Activated naive CD4-positive, alpha-beta T cell treated with anti-CD3 and anti-CD28 coated beads for 36 hours (primary cell): ENCODE measurements at places on chromosomes 5 and 9. TPM values are rescaled to one million over a fixed set of nuclear protein-coding genes. Genes with fewer than 3 reads are reported as not detected.

DNA sequence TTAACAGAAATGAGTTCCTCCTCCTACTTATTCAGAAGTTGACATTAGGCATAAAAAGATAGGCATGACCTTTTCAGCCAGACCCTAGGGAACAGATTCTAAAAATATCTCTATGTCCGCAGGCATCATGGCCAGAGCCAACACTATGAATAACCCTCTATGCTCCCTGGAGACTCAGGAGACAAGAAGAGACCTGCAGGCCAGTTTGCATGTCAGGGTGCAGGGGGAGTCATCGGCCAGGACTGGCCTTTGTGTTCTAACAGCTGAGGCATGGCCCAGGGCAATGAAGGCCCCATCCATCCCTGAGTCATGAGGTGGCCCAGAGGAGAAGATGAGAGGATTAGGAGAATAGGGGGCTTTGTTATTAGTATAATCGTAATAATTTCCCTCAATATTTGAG, 93.8 kb downstream of the TMEM215 start:
- DNase-seq: no peak

GRCh38 chr5:126763371-126763770, 13.6 kb upstream of the LMNB1 start:
- no peak for DNase-seq

DNA sequence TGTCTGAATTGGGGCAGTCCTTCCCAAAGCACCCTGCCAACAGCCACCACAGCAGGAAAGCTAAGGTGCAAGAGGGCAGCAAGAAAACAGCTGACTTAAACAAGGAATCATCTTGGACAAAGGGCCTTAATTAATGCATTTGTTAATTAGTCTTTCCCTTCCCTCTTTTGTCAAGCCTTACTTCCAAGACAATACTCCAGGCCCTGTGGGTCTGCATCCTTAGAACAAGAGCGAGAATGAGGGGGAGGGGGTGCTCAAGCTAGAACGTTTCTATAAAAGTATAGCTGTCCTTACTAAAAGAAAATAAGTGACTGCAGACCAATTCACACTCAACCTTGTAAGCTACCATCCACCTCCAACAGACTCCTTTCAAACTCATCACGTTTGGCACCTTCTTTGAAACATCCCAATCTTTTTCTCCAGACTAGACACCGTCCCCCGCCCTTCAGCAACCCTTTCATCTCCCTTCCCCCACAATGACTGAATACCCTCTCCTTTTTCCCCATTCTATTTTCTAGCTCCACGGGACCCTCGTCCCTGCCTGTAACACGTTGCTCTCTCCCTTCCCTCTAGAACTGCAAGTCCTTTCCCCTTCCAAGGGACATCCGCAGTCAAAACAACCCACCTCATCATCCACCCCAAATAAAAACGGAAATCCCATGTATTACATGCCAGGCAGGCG, 85.7 kb upstream of the RNF38 start:
- DNase-seq: no peak

DNA sequence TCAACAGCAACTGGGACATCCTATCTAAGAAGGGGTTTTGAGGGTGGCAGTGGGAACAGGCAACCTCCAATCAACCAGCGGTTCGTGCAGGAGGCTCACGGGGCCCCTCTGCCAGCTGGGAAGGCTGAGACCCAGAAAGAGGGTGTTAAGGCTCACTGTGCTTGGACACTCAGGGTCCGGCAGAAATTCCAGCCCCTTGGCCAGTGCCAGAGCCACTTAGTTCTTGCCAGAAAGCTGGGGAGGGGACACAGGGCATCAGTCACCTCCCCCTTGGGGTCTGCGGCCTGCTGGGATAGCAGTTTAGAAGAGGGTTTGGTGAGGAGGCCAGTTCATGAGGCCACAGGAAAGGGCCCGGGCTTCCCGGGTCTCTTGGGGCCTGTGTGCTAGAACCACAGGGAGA, 20.5 kb downstream of the ADGRD2 start:
- DNase-seq: no peak

DNA sequence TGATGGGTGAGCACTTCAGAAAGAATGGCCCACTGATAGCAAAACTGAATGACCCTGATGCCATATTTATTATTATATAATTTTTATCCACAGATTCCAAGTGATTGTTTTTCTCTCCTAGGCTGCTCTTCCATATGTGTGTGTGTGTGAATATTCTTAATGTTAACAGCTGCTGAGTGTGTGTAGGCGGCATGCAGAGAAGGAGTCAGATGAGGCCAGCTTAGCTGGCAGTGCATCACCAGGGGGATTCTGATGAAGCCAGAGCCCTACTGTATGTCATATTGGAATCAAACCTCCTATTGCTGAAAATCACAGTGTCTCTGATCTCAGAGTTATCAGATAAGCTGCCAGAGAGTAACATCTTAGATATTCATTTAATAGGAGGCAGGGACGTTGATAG, 177.1 kb downstream of the DMAC1 start:
- no peak for DNase-seq

DNA sequence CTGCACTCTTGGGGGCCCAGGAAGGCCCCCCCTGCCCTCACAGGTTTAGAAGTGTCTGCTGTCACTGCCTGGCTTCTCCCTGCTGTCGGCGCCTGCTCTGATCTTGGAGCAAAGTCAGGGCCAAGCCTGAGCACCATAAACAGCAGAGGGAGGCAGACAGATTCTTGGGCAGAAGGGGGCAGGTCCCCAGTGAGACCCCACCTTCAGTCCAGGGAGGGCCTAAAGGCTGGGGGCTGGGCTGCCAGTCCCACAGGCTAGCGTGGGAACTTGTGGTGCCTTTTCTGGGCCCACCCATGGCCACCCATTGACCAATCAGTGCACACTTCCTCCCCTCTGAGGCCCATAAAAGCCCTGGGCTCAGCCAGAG, 124.0 kb downstream of the OLFM1 start:
- DNase-seq: no peak

DIRAS2 gene
- not detected for total RNA-seq

ASPN gene
- not detected for total RNA-seq

- no peak for DNase-seq
These were observed 62.8 kb downstream of the ERBIN start for GRCh38 chr5:65989158-65989557.

DNA sequence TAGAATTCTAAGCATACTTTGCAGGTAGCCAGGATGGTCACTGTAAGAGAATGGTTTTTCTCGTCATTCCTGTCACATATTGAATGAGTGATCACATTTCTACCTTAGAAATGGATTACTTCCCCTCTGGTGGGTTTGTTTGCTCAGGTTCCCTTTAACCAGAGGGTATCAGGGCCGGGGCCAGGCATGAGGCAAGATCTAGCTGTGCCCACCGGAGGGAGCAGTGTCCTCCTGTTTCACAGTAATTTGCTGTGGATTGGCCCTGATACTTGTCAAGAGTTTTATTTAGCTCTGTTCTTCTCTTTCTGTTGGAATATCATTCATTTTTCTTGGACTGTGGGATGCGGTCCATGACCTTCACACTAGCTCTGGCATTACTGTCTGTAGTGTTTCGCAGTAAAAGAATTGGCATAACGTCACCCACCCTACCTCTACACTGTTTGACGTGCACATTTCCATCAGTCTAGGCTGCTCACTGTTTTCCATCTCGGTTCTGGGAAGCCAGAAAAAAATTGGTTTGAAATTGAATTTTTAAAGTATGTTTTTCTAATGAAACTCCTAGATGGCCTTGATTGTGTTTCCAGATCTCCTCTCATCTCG, 42.4 kb upstream of the ZBED3 start:
- peak; percentile 43 for DNase-seq

DNA sequence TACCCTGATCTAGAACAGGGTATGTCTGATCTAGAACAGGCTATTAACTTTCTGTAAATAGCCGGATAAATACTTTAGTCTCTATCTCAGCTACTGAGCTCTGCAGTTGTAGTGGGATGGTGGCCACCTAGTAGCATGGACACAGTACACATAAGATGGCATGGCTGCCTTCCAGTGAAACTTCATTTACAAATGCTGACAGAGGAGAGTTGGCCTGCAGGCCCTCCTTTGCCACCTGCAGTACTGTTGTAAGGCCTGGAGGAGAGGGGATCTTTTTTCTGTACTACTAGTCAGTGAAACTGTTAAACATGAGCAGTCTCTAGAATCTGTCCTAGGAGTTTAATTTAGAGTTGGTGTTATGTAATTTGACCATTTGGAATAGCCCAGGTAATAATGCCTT, 86.0 kb downstream of the TRIO start:
- DNase-seq: no peak

DNA sequence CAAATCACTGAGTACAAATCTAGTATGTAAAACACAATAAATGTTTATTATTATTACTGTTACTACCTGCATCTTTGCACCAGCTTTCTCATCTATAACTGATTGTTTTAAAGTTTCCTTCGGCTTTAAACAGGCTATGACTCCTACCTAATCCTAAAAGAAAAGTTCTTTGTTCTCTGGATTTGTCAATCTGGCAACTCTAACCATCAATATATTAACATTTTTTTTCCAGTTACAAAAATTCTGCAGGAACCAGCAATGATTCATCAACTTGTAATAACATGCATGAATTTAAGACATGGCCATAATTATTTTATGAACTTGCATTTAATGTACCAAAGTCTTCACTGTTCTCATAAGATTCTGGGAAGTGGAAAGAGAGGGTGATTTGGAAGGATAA, 228.5 kb downstream of the PIK3R1 start:
- DNase-seq: no peak

PCDHGA1 gene
- not detected for total RNA-seq

GRCh38 chr5:80852331-80853245, 107.6 kb upstream of the RASGRF2 start:
- no peak for DNase-seq

- no peak for DNase-seq
These were observed 4.9 kb downstream of the PUM3 start for GRCh38 chr9:2839040-2839439.

GRCh38 chr9:109483744-109484429, 14.2 kb downstream of the PTPN3 start:
- DNase-seq: no peak

IFNK gene
- not detected for total RNA-seq

DNA sequence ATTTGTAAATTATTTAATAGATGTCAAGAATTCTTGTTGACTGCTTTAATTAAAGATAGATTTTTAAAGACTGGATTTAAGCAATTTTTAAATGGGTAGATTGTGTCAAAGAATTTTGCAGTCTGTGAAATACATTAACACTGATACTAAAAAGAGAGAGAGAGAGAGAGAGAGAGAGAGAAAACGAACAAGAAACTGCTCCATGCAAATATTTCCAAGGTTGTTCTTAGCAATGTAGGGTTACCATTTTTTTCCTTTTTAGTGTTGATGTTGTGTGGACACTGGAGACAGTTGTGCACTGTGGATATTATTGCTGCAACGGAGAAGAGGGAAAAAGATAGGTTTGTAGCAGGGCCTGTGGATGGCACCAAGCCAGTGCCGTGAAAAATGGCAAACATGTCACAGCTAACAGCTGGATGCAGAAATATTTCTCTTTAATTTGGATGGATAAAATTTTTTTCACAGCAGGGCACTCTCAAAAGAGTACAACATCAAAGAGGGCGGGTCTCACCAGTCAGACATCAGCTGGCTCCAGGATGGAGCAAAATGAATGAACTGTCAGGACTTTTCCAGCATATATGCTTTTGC, 58.2 kb downstream of the PRDM6 start:
- DNase-seq: no peak

CER1 gene
- total RNA-seq: not detected

GRCh38 chr5:150024346-150024984, 23.9 kb downstream of the HMGXB3 start:
- DNase-seq: no peak

ATG12 gene
- 39.1 TPM for total RNA-seq

GRCh38 chr5:57751710-57752109, 269.1 kb upstream of the ACTBL2 start:
- DNase-seq: no peak

GRCh38 chr9:69036309-69036708, 757 bp downstream of the FXN start:
- peak; percentile 41 for DNase-seq

IFNA21 gene
- total RNA-seq: not detected

SLC4A9 gene
- total RNA-seq: 0.12 TPM

GRCh38 chr9:14994738-14995137, 84.5 kb upstream of the FREM1 start:
- no peak for DNase-seq

DNA sequence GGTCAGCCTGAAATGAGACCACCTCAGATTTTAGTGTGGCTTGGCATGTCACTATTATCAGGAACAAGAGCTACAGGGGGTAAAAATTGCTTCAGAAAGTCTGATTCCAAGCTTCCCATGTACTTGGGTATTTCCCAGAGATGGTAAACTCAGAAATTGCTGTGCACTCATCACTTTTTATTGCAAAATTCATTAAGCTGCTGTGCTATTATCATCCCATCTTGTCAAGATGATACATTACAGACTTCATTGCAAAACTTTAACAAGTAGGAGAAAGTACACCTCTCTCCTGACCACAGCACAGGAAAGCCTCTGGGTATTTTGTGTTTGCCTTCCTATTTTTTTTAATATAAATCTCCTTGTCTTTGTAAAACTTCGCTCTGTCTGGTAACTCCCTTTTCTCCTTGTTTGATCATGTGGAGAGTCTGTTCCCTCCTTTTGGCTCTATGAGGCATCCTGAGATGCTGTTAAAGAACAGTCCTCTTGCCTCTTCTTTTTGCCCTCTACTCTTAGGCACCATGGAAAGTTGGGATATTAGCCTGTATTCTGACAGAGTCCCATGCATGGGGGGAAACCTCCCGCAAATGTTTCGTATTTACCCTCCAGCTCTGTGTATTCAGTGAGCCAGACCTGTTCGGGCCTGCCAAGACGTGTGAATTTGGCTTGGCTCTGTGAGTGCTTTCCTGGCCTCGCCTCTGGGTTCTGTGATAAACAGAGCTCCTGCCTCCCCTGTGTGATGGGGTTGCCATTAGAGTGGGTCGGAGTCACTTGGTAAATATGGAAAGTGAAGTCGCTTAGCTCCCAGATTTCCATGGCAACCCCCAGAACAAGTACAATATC, 260.7 kb downstream of the NR3C1 start:
- no peak for DNase-seq

- DNase-seq: no peak
These were observed 831.1 kb downstream of the NR2F1-AS1 start for GRCh38 chr5:92749943-92750342.

GRCh38 chr5:178784391-178784790, 53.9 kb upstream of the ZNF354A start:
- DNase-seq: no peak

PCDHGA7 gene
- total RNA-seq: not detected

- no peak for DNase-seq
These were observed 38.6 kb downstream of the SNX18 start for GRCh38 chr5:54556141-54556540.

EFNA5 gene
- not detected for total RNA-seq

GRCh38 chr5:129172580-129172979, 78.0 kb downstream of the ISOC1 start:
- no peak for DNase-seq

DNA sequence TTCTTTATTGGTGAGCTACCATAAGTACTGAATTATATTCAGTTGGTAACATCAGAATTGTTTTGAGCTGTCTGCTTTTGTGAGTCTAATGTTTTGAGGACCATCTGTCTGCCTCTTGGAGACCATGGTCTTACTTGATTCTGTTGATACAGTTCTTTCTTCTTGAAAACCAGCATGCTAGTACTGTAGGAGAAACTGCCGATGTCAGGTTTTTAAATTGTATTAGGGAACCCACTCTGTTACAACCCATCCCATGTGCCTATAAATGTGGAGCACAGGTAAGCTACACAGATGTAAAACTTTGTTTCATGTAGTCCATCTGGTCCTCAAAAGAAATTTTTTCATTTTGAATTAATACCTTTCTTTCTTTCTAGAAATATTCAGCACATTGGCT, 103.4 kb upstream of the DMRTA1 start:
- DNase-seq: no peak

- DNase-seq: no peak
These were observed 1.1 kb upstream of the ADAMTS2 start for GRCh38 chr5:179346401-179346800.

GRCh38 chr5:73411936-73412596, 36.5 kb downstream of the FOXD1 start:
- no peak for DNase-seq
